ENCODE measurements at places on chromosomes 3 and 15.

- DNase-seq: no peak
Observed at GRCh38 chr3:17133632-17134545, 249.1 kb downstream of the PLCL2 start.

- DNase-seq: no peak
Observed at GRCh38 chr3:171876680-171877147, 33.6 kb downstream of the TMEM212 start.

DNA sequence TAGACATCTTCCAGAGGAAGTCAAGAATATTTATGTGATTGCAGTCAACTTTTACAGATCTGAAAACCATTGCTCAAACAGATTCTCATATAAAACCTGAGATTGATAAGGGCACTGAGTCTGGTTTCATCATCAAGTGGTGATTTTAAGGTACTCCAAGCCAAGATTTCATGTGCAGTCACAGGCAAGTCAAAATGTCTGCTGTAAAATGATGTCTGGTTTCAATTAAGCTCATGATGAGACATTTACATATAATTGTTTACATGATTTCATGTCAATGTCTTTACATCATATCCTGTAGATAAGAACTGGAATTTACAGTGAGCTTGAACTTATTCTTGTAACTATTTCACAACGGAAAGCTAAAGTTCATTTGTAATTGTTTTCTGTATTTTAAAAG lies 1215.5 kb downstream of the ROBO2 start:
- DNase-seq: no peak

GRCh38 chr15:101608201-101608600 lies 44.0 kb downstream of the TM2D3 start:
- no peak for DNase-seq

- DNase-seq: no peak
Observed at GRCh38 chr15:57190208-57190607, 186.1 kb upstream of the CGNL1 start.

Data from activated B cell treated with CpG ODN at 0.5 μM for 24 hours (primary cell).